ENCODE measurements at places on chromosomes 2 and 18.

GRCh38 chr18:53677480-53677879 lies 547.0 kb downstream of the MBD2 start:
- DNase-seq = no peak

- DNase-seq = no peak
Measured at GRCh38 chr2:142980246-142981068, 103.0 kb downstream of the KYNU start.

DNA sequence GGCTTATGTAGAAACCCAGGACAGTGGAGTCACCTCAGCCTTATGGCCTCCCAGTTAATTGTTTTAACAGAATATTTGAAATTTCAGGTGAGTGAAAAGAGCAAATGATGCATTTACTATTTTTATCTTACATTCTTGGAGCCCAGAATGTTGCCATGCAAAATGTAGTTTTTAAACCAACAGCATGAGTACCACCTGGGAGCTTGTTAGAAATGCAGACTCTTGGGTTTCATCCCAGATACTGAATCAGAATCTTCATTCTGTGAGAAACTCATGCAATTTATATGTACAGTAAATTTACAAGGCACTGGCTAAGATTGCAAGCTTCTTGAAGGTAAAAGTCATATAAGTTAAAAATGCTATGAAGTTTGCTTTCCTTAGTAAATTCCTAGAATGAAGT lies 654.5 kb upstream of the CDH2 start:
- DNase-seq = no peak

DNA sequence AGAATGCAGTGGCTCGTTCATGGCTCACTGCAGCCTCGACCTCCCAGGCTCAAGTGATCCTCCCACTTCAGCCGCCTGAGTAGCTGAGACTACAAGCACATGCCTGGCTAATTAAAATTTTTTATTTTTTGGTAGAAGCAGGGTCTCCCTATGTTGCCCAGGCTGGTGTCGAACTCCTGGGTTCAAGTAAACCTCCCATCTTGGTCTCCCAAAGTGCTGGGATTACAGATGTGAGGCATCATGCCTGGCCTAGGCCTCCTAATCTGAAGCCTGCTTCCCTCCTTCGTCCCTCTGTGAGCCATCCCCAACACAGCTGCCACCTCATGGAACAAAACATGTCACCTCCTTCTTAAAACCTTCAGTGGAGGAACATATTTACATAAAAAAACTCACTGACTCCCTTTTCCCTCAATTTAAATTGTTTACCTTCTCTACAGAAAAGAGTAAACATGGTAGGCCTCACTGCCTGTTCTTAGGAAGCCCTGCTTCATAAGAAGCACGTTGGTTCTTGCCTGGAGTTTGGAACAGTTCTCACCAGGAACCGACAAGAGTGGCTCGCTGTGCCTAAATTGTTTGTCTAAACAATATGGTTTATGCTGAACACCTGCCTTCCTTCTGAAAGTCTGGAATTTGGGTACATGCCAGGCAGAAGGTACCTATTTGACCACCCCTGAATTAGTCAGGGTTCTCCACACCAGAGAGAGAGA lies 12.1 kb upstream of the RHOB start:
- DNase-seq = no peak

GRCh38 chr2:96320728-96321622 lies 4.1 kb upstream of the ITPRIPL1 start:
- DNase-seq = no peak

DNA sequence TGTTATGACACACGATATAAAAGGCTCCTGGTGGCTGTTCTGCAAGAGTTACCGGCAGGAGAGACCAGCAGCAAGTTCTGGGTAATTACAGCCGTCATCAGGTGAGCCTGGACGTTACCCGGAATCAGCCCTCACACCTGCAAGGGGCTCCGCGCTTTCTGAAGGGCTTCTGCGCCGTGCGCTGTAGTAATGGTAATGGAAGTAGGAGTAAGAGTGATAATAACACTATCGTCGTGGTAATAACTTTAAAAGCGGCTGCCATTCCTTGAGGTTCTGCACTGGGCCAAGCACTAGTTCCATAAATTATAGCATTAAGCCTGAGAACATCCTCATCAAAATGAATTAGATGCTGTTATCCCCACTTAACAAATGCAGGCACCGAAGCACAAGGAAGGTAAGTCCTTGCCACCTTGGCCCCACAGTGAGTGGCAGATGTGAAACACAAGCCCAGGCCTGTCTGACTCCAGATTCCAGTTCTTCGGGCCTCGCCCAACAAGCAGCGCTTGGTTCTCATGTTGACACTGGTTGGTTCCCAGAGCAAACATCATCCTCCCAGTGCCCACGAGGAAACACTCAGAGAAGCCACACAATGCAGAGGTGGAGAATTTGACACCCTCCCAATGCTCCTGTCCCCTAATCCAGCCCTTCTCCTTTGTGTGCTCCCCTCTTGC lies 205.2 kb downstream of the EIPR1 start:
- no peak for DNase-seq

Measured in BJ (cell line).